ENCODE measurements at places on chromosomes 13 and 19.

GRCh38 chr13:72650051-72650700 lies 77.3 kb downstream of the MZT1 start:
- no peak for DNase-seq

DNA sequence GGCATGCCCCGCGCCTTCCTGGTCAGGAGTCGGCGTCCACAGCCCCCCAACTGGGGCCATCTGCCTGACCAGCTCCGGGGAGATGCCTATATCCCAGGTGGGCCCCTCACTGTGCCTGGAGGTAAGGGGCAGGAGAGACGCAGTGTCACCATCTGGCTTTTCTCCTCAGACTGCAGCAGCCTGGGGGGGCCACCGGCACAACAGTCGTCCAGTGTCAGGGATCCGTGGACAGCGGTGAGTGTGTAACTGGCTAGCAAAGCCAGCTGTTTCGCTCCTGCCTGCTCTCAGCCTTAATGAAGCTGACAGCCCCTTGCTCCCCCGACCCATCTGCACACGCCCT lies 227 bp downstream of the OVOL3 start:
- DNase-seq: no peak

- DNase-seq: no peak
Measured at GRCh38 chr19:6076675-6077463, 33.4 kb downstream of the RFX2 start.

GRCh38 chr19:14118165-14119051 lies 846 bp upstream of the PRKACA start:
- no peak for DNase-seq

DNA sequence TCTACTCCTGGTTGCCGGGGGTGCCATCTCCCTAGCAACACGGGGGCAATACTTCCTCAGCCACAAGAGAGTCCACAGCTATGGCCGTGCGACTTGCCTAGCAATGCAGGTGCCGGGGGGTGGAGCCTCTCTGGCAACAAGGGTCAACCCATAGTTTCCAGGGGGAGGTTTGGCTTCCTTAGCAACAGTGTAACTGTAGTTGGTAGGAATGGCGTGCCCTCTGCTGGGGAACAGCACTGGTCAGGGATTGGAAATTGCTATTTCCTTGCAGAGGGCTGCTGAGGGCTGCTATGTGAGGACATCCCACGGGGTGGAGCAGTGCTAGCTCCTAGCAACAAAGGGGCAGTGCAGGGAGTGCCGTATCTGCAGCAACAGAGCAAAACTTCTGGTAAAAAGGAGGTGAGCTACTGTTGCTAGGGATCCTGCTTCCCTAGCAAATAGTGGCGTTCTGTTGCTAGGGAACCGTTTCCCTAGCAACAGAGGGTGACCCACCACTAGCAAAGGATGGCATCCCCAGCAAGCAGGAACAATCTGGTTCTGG lies 7.0 kb upstream of the TMC4 start:
- DNase-seq: no peak

- DNase-seq: no peak
Measured at GRCh38 chr19:33458807-33459206, 62.8 kb downstream of the PEPD start.

DNA sequence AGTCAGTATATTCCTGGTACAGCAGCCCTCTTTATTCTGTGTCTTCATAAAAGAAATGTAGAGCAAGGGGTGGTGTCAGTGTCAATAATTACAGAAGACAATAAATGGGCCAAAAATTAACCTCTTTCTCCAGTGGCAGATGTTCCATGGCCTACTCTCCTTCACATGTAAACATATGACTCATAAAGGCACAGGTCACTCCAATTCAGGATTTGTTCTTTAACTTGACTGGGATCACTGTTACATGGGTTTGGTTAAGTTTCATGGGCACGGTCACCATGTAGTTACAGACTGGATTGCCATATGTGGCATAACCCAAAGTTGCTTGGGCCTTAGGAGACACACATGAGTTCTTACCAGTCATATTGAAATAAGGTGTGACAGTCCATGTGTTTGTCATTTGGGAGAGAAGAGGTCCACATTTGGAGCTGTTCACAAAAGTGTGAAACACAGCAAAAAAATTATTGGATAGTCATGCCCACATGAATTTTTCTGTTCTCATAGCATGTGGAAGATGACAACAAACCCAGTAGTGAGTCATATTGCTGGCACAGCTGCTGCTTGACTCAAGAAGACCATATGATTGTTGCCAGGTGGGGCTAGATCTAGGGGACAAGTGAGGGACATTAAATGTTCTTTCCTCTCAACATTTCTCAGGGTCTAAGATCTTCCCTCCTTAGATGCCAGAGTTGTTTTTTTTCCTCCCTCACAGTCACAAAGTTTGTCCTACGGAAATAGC lies 68.1 kb upstream of the HTR2A start:
- no peak for DNase-seq

DNA sequence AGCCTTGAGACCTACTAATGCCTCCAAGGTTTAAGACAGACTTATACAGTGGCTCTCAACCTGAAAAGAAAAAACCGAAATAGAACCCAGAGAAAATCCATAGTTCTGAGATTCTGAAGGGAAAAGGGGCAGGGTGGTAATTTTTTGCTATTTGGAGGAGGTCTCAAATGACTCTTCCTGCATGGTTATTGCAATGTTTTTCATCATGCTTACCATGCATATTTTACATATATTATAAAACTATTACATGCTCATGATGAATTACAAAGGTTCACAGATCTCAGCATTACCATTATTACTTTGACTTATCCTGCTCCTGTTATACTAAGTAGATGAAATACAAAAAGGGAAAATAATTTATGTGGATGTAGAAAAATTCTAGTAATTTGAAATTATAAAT lies 47.6 kb downstream of the N4BP2L2 start:
- no peak for DNase-seq

DNA sequence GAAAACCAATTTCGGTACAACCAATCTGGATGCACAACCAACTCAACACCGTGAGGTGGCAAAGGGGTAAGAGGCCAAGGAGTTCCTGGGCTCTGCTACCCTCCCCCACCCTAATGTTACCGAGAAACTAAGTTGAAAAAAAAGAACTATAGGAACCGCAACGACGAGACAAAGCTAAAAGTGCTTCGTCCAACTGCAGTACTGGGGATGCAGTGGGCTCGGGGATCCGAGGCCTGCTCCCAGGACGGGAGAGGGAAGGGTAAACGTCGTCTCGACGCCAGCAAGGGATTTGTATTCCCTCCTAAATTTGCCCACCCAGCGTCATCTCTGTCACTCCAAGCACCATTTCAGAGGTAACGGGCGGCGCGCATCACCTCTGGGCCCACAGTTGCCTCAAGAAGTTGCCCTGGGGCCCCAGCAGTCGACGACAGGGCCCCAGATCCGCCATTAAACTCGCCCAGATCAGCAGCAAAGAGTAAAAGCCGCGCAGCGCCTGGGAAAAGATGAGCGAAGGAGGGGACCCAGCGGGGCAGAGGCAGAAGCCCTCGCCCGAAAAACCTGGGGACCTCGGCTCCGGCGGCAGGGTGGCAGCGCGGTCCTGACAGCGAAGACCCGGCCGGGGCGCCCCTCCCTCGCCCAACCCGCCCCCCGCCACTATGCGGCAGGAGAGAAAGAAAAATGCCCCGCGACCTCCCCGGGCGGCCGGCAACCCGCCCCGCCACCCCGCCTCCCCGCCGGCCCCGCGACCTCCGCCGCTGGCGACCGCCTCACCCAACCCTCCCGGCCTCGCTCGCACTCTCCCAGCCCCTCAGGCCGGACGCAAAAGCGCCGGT lies 752 bp downstream of the ZMYM5 start:
- peak; percentile 28 for DNase-seq

DNA sequence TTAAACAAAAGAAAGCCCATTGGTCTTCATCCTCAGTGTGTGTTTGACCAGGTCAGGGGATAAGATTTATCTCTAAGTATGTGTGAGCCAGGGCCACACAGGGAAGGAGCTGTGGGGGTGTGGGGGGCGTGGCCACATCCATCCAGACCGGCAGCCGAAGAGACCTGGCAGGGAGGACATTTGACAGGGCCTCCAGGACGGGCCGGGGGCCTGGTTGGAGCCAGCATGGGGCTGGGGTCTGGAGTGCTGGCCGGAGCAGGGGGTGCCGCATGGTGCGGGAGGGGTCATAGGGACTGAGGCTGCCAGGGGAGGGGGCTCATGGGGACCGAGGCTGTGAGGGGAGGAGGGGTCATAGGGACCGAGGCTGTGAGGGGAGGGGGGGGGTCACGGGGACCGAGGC lies 20.4 kb upstream of the GNA15 start:
- no peak for DNase-seq

DNA sequence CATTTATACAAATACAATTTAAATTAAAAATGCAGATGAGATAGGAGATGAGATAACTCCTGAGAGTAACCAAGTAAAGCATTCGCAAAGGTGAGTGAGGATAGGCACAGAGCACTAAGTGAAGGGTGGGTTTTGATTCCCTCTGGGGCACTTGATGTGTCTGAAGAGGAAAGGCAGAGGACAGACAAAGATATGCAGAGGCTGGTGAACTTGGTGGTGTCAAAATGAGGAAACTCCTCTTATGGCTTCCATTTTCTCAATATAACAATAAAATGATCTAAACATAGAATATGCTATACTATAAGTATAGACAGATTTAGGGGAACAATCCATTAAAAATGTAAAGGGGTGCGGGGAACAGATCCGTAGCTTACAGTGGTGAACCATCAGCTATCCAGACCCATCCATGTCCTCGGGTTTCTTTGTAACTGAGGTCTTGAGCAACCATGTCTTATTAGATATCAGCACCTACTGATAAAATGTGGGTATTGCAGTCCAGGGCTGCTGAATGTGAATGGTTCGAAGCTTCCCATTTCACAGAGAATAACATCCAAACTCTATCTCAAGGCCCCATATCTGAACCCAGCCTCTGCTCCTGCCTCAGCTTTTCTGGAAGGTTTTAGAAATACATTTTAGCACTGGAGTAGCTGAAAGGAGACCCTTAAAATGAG lies 73.9 kb upstream of the SLC10A2 start:
- no peak for DNase-seq

GRCh38 chr13:110413016-110413675 lies 106.1 kb downstream of the COL4A2 start:
- DNase-seq: no peak

DNA sequence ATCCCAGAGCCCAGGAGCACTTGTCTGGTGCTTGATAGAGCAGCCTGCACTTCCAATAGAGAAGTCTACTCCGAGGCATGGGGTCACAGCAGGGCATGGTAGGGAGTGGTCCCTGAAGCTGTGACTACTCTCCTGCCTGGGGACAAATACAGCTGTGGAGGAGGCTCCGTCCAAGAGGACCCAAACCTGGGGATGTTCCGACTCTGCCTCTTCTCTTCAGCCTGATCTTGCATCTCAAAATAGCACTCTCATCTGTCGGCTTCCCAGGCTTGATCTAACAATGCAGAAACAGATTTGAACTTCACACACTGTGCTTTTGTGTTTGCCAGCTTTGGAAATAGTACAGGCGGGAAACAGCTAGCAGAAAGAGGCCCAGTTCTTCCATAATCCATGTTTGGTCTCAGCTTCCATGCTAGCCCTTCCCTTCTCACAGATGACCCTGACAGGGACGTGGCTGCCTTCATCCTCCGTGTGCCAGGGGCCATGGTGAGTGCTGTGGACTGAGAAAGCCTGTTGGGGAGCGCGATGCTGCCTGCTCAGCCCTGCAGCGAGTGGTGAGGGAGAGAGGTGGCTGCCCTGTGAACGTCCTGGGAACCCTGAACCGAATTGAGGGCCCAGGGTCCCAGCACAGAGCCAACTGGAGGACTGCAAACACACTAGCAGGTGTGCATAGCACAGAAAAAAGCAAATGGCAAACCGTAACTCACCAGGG lies 150.3 kb upstream of the GPR12 start:
- DNase-seq: no peak

DNA sequence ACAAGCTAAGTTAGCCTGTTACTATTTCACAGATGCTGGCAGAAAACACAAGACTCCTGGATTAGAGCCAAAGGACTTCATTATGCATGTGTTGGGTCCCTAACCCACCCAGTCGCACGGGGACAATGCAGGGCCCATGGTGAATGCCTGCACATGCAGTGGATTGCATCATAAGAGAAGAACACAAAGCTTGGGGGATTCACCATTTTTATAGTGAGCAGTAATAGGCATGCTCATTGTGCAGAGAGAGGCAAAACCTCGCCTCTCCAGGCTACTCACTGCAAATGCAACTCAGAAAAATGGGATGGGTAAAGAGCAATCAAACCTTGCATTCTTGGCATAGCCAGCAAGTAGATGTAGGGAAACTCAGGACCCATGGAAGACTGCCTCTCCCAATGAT lies 115.8 kb downstream of the DIAPH3 start:
- DNase-seq: no peak

- DNase-seq: no peak
Measured at GRCh38 chr19:55373993-55374757, 2.5 kb upstream of the TMEM190 start.

DNA sequence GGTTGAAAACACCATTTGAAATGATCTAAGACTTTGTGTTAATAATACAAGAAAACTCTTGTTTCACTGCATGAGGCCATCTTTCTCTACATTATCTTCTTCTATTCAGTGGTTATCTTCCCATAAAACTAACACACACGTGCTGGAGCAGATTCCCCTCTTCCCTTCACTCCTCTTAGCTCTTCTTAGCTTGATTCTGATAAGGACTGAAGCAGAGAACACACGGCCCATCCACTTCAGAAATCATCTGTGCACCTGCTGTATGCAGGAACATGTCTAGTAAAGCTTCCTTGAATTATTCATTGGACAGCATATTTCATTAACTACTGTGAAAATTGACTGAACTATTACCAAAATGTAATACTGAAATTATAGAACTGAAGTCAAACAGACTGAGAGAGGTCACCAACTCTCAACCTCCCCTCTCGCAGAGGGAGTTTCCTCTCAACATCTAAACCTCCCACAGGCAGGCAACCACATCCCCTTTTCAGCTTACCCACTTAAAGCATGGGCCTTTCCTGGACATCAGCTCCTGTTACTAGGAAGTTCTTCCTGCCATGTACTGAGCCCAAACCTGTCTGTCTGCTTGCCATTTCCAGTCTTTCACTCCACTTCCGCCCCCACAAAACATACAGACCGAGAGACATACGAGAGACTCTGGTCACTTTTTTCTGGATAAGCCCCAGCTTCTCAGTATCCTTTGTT lies 113.9 kb downstream of the CRYL1 start:
- DNase-seq: peak; percentile 10

- no peak for DNase-seq
Measured at GRCh38 chr19:39264306-39265290, 3.6 kb upstream of the IFNL2 start.

DNA sequence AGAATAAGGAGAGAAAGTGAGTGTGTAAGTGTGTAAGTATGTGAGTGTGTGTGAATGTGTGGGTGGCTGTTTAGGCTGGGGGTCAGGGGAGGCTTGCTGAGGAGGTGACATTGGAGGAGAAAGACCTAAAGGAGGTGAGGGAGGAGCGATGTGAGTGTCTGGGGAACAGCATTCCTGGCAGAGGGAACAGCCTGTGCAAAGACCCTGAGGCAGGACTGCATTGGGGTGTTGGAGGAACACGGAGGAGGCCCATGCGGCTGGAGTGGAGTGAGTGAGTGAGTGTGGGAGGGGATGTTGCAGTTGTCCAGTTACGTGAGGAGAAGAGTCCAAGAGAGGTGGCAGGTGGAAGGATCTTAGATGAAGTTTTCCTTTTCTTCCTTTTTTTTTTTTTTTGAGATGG lies 31.8 kb downstream of the NFILZ start:
- DNase-seq: no peak

- no peak for DNase-seq
Measured at GRCh38 chr13:75302071-75302698, 179.8 kb downstream of the TBC1D4 start.

Measured in stimulated activated CD4-positive, alpha-beta T cell treated with anti-CD3 and anti-CD28 coated beads, Interleukin-15, amount 100 ng/mL, for 48 hours (primary cell).